ENCODE measurements at places on chromosomes 5 and 9. TPM values are rescaled to one million over a fixed set of nuclear protein-coding genes. Genes with fewer than 3 reads are reported as not detected.

ROPN1L gene
- total RNA-seq = 0.20 TPM

WDR38 gene
- total RNA-seq = not detected

DPH7 gene
- total RNA-seq = 50.3 TPM

GRCh38 chr5:143074414-143074996 lies 304.3 kb downstream of the ARHGAP26 start:
- no peak for DNase-seq

DNA sequence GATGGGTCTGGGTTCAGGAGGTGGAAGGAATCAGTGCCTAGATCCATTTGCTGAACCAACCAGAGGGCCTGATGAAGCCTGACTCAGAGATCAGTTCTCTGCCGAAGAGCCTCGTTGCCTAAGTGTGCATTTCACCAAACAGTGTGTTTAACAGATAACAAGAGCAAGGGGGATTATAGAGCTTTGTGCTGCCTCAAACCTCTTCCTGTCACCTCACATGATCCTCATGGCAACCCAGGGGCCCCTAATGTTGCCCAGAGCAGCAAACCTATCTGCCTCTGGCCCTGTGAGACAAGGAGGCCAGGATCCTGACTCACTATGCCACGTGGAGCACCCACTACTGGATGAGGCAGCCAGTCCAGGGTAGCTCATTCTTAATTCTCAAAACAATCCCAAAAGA lies 66.3 kb upstream of the EPB41L4B start:
- DNase-seq = no peak

All from activated T-helper 1 cell treated with anti-CD3 and anti-CD28 coated beads, Interleukin-12 subunit alpha, Interleukin-12 subunit beta, Interleukin-2, Interleukin-4 antibody, amounts not matched to agents 30 ng/mL and 10 ng/mL and 1 ng/mL, durations not matched to agents 14 hours and 24 hours and 36 hours (primary cell).